ENCODE measurements at places on chromosomes 2 and 18. TPM values are rescaled to one million over a fixed set of nuclear protein-coding genes. Genes with fewer than 3 reads are reported as not detected.

Gene ALPP
- not detected for total RNA-seq

Gene G6PC2
- total RNA-seq: not detected

Gene SERPINB4
- not detected for total RNA-seq

Gene DSG2
- total RNA-seq: 1.7 TPM

Gene CAPN13
- total RNA-seq: not detected

Gene C1GALT1C1L
- 0.28 TPM for total RNA-seq

- DNase-seq: peak; percentile 43
These were observed 42.4 kb upstream of the TACR1 start for GRCh38 chr2:75241696-75242095.

DNA sequence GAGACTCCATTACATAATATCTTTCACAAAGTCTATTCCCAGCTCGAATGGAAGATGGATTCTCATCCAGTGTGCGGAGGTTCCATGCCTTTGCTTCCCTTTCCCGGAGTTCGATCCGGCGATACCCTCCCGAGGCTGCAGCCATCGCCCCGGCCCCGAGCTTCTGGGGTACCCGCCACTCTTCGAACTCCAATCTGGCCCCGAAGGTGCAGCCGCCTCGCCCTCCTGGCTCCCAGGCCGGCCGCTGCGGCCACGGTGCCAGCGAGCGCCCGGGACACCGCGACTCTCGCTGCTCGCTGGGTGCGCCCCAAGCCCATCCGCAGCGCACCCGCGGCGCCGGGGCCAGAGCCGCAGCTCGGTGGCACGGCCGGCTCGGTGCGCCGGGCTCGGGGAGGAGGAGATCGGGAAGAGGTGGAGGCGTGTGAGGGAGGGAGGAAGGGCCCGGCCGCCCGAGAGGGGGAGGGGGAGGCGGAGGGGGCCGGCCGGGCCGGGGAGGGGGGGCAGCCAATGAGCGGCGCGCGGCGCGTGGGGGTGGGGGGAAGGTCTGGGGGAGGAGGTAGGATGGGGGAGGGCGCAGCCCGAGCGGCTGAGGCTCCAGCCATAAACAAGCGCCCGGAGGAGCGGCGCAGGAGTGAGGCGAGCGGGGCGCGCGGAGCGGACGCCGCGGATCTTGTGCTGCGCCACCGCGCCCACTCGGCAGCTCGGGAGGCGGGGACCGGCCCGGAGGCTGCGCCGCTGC is at the start of gene CRIM1:
Gene CRIM1 (plus strand): TSS at position 628 of the 739 bp plus-strand sequence. CDS start 515 bp downstream, outside the sequence.
- DNase-seq: peak; percentile 91

DNA sequence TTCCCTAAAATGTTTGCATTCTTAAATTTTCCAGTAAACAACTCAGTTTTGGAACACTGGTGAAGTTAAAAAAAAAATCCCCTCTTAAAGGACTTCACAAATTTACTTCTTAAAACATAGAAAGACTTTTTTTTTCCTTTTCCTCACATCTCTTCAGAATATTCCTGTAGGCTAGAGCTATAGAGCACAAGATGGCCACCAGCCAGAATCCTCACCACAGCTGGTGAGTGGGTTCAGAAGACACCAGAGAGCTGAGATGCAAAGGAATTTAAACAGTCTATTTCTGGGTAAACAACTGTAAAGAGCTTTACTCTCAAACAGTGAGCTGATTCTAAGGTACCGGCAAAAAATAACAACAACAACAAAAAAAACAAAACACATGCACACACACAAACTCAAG is 252.8 kb downstream of the LRP1B start:
- DNase-seq: no peak

DNA sequence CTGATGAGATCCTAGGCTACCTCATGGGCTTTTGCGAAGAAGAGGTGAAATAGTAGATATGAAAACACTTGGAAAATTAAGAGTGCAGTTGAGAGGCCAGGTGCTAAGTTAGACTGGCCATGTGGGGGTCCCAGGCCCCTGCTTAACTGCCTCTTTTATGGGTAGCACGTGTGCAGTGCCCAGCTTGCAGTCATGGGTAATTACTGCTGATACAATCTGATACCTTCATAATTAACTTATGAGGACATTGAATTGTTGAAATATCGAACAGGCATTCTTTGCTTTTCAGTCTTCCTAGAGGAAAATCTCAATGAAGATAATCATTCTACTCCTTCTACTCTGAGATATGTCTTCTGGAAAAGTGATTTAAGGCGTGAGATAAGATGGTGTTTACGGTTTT is 11.6 kb downstream of the TRAF3IP1 start:
- no peak for DNase-seq

DNA sequence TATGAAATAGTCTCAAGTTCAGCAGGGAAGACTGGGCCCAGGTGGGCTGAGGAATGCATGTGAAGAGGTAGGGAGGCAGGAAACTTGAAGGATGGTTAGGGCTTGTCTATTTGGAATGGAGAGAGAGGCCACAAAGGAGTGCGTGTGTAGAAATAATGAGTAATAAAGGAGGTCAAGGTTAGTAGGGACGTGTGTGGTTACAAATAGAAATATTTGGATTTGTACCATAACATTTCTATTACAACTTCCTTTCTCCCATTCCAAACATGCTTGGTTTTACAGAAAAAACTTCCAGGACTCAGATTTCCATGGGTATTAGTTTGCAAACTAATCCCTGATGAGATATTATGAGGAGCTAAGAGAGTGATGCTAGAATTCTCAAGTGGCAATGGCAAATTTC is 280.6 kb downstream of the NCKAP5 start:
- peak; percentile 96 for DNase-seq

DNA sequence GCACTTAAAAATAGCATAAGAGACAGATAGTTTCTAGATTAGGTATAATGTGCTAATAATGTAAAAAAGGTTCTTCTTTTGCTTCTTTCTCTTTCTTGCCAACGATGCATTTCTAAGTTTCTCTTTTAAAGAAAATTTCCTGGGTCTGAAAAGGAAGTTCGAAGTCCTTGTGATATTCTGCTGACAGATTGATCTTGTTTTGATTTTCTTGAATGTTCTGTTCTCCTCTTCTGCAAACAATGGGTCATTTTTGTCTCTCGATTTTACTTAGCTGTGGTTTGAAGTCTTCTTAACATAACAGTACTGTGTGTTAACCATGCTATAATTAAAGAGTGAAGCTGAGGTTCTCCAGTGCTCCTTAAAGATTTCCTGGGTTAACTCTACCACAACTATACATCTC is 61.1 kb upstream of the ACYP2 start:
- no peak for DNase-seq

DNA sequence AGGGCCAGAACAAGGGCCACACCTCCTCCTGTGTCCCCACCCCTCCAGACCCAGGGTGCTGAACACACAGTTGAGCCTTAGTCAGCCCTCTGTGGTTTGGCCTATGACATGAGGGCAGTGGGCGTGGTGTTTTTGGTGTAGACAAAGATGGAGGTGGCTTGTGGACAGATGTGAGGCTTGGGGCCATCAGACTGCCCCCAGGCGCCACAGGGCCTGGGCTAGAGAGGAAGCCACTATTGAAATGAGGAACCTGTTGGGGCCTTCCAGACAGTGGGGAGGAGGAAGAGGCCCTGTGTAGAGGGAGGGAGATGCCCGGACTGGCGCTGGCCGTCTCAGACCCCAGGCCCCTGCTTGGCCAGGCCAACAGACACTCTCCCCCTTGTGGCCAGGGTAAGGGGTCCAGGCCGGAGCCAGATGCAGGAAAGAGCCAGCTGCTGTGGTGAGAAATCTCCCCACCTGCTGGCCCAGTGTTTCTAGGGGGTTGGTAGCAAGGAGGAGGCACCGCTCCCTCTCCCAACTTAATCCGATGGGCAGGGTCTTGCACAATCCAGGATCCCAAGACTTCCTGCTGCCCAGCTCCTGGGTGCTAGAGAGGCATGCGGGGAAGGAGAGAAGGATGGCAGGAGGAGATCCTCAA is 53.8 kb downstream of the SMAD7 start:
- peak; percentile 17 for DNase-seq

DNA sequence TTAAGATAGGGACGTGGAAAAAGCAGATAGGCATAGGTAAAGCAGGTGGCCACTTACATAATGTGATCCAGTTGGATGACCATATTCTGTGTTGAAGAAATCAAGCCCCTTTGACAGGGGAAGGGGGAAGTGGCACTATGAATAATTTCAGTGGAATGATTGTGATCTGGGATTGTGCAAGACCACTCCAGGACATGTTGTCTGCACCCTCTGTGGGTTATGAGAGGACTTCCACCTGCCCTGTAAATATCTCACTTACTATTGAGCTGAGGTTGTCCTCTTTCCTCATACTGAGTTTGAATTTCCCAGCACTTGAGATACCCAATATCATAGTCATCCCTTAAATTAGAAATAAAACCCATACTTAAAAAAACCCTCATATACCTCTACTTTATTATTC is 220.7 kb downstream of the IRS1 start:
- DNase-seq: peak; percentile 30

- no peak for DNase-seq
These were observed 18.0 kb upstream of the DPP4 start for GRCh38 chr2:162092008-162092390.

DNA sequence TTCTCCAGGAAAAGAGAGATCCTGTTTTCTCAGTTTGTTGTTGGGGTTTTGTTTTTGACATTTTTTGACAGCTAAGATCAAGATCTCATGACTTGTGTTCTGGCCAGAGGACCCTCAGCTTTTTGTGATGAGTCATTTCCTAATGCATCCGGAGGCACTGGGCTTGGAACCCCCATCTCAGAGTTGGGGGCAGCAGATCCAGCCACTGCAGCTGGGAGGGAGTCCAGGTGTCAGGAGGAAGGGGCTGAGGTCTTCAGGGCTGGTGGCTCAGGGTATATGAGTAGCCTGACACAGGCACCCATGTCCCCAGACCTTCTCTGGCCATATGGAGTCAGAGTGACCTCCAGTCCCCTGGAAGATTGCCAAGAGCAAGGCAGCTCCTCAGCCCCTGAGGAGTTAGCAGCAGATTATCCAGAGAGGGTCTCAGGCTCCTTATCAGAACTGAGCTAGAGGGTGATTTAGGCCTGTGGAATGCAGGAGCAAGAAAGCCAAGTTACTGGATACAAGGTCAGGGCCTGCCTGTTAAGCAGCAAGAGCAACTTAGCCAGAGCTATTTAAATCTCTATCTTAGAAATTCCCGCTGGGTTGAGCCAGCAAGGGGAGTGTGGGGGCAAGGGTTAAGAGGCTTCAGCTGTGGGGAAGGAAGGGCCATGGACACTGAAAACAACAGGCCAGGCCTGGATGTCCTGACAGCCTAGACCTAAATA is 62.4 kb downstream of the TANC1 start:
- peak; percentile 83 for DNase-seq

GRCh38 chr2:233422649-233423551 is 68.6 kb downstream of the DGKD start:
- DNase-seq: no peak

DNA sequence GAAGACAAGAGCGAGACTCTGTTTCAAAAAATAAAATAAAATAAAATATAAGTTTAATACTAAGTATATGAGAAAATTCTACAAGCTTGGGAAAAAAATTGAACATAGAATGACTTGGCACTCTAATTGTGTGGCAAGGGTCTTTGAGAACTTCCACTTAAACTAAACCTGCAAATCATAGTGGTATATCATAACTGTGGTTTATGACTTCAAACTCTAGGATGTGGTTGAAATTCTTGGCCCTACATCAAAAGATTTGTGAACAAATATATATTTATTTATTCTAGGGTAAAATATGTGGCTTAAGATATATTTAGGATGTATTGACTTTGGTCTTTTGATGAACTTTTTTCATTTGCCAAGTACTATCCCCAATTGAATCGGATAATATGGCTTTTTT is 3.1 kb upstream of the FAM171B start:
- peak; percentile 18 for DNase-seq

DNA sequence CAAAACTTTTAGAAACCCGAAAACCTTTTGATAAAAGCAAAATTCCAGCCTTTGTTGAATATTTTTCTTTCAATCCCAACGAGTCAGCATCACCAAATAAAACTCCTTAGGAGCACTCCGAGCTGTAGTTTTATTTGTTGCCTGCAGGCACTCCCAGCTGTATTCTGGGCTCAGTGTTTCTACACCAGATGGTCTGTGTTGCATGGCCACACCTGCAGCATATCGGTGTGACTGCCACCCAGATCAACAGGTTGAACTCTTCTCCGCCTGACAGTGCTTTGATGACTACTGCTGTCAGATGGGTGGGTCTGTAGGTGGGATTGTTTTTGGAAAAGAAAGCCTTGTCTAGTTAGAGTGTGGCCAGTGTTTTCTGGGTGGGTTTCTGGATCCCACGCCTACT is 32.7 kb downstream of the APCDD1 start:
- DNase-seq: no peak

All from IMR-90 (cell line).